ENCODE measurements at places on chromosomes 4 and X.
A peak's percentile ranks its signal among the peaks of the same experiment; 100 is the strongest.

DNA sequence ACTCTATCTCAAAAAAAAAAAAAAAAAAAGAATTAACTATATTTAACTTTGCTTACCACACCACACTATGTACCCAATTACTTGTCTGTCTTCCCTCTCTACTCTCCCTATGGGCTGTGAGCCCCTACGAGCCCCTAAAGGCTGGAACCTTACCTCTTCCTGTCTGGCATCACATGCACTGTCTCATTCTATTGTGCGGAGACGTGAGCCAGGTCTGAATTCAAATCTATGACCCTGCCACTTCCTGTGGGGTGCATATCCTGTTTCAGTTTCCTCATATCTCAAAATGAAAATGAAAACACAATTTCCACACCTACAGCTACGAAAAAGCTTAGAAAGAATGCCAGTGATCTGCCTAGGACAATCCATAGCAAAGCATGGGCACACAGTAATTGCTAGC is 42.9 kb upstream of the HS3ST1 start:
- DNase-seq, result peak; percentile 10

- DNase-seq, result no peak
Observed at GRCh38 chr4:17155486-17155885, 257.0 kb upstream of the LDB2 start.

GRCh38 chr4:146207410-146207809 is 6.9 kb upstream of the REELD1 start:
- DNase-seq, result no peak

GRCh38 chr4:175273995-175274753 is 356.0 kb downstream of the ADAM29 start:
- DNase-seq, result no peak

DNA sequence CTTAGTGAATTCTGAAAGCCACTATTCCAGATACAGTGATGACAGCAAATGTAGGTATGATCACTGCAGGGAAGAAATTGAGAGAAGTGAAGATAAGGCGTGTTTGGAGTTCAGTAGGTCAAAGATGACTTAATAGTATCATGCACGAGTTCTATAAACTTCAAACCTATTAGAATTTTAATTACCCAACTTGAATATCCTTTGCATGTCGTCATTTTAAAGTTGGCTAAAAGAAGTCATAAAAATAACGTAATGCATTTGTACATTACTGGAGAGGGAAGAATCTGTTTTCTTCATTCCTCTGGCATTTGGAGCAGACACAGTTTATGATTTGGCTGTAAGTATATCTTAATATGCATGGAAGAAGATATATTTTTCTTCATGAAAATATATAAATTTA is 68.6 kb upstream of the MXRA5 start:
- DNase-seq, result no peak

GRCh38 chr4:163595580-163595979 is 101.1 kb downstream of the TMA16 start:
- no peak for DNase-seq

- DNase-seq, result no peak
Observed at GRCh38 chrX:150842198-150842685, 56.2 kb downstream of the CD99L2 start.

GRCh38 chrX:13383907-13384306 is 64.1 kb upstream of the ATXN3L start:
- peak; percentile 14 for DNase-seq

- DNase-seq, result no peak
Observed at GRCh38 chr4:147689067-147689466, 5.1 kb upstream of the PRMT9 start.
